ENCODE measurements at places on chromosomes 1 and 21.

DNA sequence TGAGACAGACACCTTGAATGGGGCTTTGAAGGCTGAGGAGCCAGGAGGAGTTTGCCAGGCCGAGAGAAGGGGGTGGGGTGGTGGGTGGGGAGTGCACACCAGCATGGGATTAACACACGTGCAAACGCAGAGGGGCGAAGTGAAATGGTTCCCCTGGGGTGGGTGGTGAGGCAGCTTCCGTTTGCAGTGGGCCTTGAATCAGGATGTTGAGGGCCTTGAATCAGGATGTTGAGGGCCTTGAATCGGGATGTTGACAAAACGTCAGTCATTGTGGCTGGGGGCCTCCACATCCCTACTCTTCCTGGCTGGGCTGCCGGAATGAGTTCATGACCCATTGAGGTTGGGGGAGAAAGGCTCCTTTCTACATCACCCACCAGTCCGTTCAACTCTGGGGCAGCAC, 16.6 kb downstream of the LDLRAP1 start:
- DNase-seq = no peak

GRCh38 chr1:233509526-233509925, 104.4 kb upstream of the KCNK1 start:
- no peak for DNase-seq

DNA sequence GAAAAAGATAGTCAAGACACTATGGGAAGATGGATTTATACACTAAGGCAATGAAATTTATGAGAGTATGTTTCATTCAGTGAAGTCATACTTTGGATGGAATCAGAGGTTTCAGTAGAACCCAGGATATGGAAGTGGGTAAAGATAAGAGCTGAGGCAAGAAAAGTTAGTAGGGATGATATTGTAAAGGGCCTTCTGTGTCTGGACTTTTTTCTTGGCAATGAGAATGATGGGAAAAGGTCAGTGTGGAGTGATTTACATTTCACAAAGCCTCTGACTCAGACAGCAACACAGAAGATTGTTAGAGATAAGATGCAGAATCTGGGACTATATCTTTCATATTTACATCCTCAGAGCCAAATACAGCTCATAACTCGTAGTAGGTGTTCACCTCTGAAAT, 32.1 kb downstream of the SH3BGR start:
- no peak for DNase-seq

- DNase-seq = no peak
Observed at GRCh38 chr1:173581383-173582079, 21.3 kb downstream of the SLC9C2 start.

GRCh38 chr1:90210633-90211491, 216.0 kb downstream of the ZNF326 start:
- DNase-seq = no peak

- no peak for DNase-seq
Observed at GRCh38 chr21:35933466-35933865, 126.9 kb downstream of the SETD4 start.

GRCh38 chr21:44356636-44357035, 3.2 kb downstream of the TRPM2 start:
- no peak for DNase-seq

DNA sequence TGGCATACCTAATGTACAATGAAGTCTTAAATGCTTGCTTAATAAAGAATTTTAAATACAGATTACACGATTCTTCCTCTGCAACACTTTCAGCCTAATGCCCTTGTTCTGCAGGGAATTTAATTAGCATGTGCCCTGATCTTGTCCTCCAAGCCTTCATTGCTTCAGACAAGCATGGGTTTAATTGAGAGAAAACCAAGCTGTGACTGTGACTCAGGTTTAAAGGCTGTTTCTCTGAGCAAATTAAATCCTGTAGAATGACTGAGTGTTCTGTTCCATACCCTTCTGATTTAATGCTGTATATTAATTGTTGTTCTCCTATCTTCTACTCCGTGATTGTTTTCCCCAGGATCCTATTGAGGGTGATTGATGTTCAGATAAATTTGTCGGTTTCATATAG, 269.0 kb upstream of the PRMT6 start:
- no peak for DNase-seq

- no peak for DNase-seq
Observed at GRCh38 chr1:42734201-42735035, 5.6 kb downstream of the CLDN19 start.

GRCh38 chr1:79781261-79781660, 774.7 kb upstream of the ADGRL4 start:
- no peak for DNase-seq

GRCh38 chr1:1439546-1440261, 4.2 kb downstream of the VWA1 start:
- DNase-seq = no peak

GRCh38 chr1:33719326-33719725, 144.6 kb upstream of the HMGB4 start:
- DNase-seq = no peak

DNA sequence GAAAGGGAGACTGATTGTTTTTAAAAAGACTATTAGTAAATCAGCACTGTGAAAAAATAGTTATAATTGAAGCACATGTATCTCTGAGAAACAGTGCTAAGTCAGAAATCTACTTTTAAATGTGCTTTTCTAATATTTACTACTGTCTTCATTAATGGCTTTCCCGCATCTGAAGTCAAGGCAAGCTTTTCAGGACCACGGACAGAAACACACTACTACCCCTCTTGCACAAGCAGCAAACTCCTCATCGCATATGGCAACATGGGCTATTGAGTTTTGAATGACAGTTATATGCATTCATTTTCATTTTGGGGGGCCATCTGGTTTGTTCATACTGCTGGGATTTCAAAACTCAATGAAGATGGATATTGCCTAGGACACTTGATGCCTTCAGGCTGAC, 433.4 kb upstream of the CAMK1G start:
- DNase-seq = no peak

DNA sequence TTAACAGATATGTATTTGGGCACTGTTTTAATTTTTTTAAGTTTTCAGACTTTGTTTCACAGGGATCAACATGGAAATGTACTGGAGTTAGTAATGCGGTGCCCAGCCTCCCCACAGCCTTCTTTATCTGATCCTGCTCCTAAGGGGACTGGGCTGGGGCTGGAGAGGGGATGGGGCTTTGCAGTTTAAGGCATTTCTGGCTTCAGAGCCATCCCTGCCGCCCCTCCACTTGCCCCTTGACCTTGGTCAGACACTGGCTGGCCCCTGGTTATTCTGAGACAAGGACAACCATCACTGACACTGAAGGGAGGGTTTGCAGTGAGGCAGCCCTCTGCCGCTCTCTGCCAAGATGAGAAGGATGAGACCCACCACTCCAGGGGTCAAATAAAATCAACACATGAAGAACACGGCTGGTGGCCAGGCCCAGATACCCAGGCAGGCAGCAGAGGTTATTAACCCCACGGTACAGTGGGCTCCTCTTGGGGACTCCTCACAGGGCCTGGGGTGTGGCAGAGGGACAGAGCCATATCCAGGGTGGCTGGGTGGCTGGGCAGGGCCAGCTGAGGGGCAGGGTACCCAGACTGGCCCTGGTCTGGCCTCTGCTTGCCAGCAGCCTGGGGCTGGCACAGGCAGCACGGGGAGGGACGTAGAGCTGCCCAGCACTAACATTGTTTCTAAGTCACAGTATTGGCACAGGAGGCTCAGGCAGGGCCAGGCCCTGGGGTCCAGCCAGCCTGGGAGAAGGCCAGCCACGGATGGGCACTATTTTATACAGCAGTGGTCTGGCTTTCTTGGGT, 7.2 kb upstream of the UBE2U start:
- no peak for DNase-seq

DNA sequence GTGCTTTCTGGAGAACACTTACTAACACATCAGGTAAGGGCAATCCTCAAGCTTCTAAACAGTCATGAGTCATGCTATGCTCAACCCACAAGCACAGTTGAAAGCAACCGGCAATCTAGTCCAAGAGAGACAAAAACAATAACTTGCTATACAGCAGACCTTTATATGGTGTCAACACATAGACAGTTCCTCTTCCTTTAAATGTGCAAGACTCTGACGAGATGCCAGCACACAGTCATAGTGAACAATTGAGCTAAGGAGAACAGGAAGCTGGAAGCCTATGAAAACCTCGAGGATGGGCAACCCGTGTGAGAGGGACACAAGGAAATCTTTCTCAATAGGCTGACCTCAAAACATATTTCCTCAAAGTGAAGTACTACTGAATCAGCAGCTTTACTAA, 5.3 kb downstream of the ADIPOR1 start:
- DNase-seq = no peak

DNA sequence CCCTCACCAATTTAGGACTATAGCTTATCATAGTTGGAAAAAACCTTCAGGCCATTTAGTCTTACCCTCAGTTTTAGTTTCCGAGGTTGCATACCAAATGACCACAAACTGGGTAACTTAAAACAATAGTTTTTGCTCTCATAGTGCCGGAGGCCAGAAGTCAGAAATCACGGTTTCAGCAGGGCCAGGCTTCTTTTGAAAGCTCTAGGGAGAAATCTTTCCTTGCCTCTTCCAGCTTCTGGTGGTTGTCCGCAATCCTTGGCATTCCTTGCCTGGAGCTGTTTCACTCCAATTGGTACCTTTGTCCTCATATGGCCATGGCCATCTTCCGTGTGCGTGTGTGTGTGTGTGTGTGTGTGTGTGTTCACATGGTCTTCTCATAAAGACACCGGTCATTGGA, 12.4 kb upstream of the PLXNA2 start:
- DNase-seq = no peak

GRCh38 chr1:113861641-113862040, 9.9 kb downstream of the PTPN22 start:
- no peak for DNase-seq

- DNase-seq = no peak
Observed at GRCh38 chr1:152537496-152537895, 23.2 kb downstream of the CRCT1 start.

DNA sequence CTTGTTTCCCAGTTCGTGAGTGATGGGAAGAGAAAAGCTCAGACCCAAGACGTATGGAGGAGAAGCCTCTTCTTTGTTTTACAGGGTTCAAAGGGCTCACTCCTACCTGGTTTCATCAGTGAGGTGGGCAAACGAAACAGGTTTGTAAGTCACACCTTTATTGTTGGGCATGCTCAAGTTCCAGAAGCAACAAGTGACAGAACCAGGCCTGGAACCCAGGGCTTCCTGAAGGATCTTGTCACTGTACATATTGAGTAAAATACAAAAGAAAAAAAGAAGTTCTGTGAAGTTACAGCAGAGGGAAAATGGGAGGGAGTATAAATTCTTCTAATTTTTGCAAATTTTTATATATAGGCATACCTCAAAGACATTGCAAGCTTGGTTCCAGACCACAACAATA, 320.9 kb upstream of the PROX1 start:
- no peak for DNase-seq
